ENCODE measurements at places on chromosomes 7 and 10. TPM values are rescaled to one million over a fixed set of nuclear protein-coding genes. Genes with fewer than 3 reads are reported as not detected.

DNA sequence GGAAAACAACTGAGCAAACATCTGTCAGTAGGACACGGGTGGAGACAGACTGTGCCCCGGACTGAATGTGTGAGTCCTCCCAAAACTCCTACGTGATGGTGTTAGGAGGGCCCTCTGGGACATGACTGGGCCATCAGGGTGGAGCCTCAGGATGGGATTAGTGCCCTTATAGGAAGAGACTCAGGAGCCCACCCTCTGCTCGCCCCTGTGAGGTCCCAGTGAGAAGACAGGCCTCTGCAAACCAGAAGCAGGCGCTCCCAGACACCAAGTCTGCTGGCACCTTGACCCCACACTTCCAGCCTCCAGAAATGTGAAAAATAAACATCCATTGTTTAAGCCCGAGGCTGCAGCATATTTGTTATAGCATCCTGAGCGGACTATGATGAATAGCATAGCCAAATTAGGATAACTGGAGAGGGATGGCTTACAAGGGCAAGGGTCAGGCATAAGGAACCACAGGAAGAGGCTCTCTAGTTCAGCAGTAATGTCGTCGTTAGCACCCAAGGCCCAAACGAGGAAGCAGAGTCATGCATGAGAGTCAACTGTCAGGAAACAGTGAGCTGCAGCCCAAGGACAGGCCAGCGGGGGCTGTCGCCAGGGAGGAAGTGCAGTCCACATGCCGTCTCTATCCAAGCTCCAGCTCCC, 50.6 kb downstream of the PTPRN2 start:
- no peak for DNase-seq
- H3K4me3 ChIP-seq, result no peak overlapping the region
- H3K27me3 ChIP-seq, result no peaks in the 10 kb centered on the region
- H3K4me1 ChIP-seq, result no peaks in the 10 kb centered on the region
- H3K27ac ChIP-seq, result no peak overlapping the region

DNA sequence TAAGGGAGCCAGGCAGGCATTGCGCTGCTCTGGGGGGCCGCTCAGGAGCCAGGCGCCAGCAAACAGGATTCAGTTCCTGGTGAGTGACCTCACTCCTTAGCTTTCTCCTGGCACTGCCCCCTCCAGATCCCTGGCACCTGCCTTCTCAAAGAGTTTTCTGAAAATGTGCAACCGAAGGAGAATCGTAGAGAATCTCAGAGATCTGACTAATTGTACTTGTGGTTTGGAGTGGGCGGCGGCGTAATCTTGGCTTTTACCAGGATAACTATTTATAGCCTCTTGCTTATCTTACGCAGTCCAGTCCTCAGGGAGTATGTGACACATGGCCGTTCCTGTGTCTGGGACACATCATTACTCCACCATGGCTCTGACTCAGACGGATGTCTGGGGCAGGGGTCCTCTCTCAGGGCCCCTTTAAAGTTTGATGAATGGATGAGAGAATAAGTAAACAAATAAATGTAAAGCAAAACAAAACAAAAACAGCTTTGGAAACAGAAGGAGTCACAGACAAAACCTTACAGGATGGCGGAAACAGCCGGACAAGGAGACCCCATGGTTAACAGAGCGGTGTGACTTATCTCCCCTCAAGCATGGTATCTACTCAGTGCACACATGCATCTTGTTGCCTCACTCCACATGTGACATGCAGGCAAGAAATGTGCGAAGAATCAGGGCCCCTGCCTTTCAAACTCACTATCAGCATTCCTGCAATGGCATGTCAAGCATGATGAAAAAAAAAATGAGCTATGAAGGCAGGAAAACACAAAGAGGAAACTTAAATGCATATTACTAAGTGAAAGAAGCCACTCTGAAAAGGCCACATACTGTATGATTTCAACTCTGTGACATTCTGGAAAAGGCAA, 99.7 kb downstream of the TNS3 start:
- no peak overlapping the region for H3K4me3 ChIP-seq
- H3K27ac ChIP-seq, result peak overlapping the region; percentile 30
- H3K36me3 ChIP-seq, result no peaks in the 10 kb centered on the region
- H3K27me3 ChIP-seq, result no peaks in the 10 kb centered on the region
- peaks cover 29% of the 10 kb centered on the region for H3K4me1 ChIP-seq

MBL2 gene
- total RNA-seq, result not detected

CYP26C1 gene
- total RNA-seq, result not detected

DNA sequence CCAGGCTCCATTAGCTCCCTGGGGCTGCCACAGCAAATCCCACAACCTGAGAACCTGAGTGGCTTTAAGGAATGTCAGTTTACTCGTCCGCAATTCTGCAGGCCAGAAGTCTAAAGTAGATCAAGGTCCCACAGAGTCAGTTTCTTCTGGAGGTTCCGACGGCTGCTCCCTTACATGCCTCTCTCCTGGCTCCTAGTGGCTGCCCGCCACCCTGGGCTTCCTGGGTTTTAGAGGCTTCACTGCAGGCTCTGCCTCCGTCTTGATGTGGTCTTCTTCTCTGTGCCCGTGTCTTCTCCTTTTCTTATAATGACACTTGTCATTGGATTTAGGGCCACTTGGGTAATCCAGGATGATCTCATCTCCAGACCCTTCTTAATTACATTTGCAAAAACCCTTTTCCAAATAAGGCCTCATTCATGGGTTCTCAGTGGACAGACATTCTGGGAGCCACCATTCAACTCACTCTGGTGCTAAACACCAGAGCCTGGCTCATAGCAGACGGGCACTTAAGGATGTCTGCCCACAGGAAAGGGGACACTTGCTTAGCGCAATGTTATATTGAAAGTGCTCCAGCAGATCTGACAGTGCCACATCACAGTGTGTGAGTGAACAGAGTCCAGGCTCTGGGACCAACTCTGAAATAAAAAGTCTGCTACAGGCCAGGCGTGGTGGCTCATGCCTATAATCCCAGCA, 77.6 kb downstream of the VWC2 start:
- H3K27ac ChIP-seq, result no peak overlapping the region
- H3K4me3 ChIP-seq, result no peak overlapping the region
- H3K4me1 ChIP-seq, result no peaks in the 10 kb centered on the region
- H3K36me3 ChIP-seq, result no peaks in the 10 kb centered on the region
- no peaks in the 10 kb centered on the region for H3K27me3 ChIP-seq

- H3K4me1 ChIP-seq, result no peaks in the 10 kb centered on the region
- no peak overlapping the region for H3K4me3 ChIP-seq
- no peaks in the 10 kb centered on the region for H3K27me3 ChIP-seq
- no peak for DNase-seq
Measured at GRCh38 chr10:111356571-111356970, 279.7 kb downstream of the ADRA2A start.

HKDC1 gene
- total RNA-seq, result 14.7 TPM

ZNF248 gene
- 8.2 TPM for total RNA-seq

IKZF1 gene
- 4.9 TPM for total RNA-seq

GRCh38 chr7:5200561-5201235, 10.7 kb downstream of the WIPI2 start:
- no peak for DNase-seq
- H3K4me1 ChIP-seq, result no peaks in the 10 kb centered on the region
- no peak overlapping the region for H3K4me3 ChIP-seq
- H3K27ac ChIP-seq, result no peak overlapping the region

DNA sequence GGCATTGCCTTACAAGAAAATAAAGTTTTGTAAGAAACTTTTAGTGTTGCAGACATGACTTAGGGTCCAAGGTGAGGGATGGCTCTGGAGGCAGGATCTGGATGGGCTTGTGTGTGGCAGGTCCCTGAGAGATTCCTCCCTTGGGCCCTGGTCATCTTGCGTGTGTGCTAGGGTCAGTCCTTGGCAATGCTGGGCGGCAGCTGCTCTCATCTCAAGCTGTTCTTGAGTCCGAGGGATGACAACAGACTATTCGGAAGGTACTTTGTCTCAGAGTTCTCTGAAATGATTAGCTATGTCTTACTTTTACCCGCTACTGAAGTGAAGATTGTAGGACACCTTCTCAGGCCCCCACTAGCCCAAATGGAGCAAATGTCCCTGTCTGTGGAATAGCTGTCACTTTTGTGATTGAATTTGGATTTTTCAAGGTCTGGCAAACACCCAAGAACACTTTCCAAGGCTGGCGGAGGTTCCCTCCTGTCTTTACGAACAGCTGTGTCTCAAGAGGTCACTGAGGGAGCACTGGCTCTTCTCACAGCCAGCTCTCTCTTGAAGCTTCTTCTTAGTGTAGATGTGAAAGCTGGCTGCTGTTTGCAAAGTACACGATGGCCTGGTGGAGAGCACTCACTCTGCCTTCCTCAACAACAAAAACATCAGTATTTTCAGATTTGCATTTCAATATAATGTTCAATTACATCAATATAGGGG, 253.6 kb downstream of the STK31 start:
- H3K36me3 ChIP-seq, result no peaks in the 10 kb centered on the region
- H3K4me1 ChIP-seq, result no peaks in the 10 kb centered on the region
- H3K27me3 ChIP-seq, result no peaks in the 10 kb centered on the region
- no peak overlapping the region for H3K4me3 ChIP-seq
- H3K27ac ChIP-seq, result no peak overlapping the region

GRCh38 chr10:7438196-7438986, 27.6 kb upstream of the SFMBT2 start:
- H3K27ac ChIP-seq, result no peak overlapping the region
- H3K4me3 ChIP-seq, result no peak overlapping the region
- no peaks in the 10 kb centered on the region for H3K27me3 ChIP-seq
- H3K36me3 ChIP-seq, result no peaks in the 10 kb centered on the region

- no peaks in the 10 kb centered on the region for H3K4me1 ChIP-seq
- no peaks in the 10 kb centered on the region for H3K36me3 ChIP-seq
- DNase-seq, result no peak
Measured at GRCh38 chr7:30584965-30585364, 9.7 kb upstream of the GARS1 start.

DNA sequence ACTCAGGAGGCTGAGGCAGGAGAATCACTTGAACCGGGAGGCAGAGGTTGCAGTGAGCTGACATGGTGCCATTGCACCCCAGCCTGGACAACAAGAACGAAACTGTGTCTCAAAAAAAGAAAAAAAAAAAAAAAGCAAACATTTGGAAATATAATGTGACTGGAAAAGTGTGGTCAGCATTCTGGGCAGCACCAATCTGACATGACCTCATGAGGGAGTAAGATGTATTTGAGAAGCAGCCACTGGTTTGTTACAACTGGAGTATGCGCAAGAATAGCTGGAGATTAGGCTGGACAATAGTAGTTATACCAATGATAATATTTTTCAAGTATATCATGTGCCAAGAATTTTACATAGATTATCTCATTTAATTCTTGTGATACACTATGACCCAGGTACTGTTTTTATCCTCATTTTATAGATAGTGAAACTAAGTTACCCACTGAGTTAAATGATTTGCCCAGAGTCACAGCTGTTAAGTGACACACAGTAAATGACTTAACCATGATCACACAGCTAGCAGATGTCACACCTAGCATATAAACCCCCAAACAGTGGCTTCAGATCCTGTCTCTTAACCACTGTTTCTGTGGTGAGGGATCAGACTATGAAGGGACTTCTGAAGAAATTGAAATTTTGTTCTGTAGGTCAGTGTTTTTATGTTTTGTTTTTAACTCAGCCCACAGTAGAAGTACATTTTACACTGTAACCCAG, 11.1 kb downstream of the MCU start:
- H3K27ac ChIP-seq, result no peak overlapping the region
- H3K36me3 ChIP-seq, result no peaks in the 10 kb centered on the region
- H3K4me3 ChIP-seq, result no peak overlapping the region
- DNase-seq, result no peak

ZNF3 gene
- 30.1 TPM for total RNA-seq

- H3K4me3 ChIP-seq, result no peak overlapping the region
- H3K27ac ChIP-seq, result no peak overlapping the region
- no peaks in the 10 kb centered on the region for H3K4me1 ChIP-seq
- H3K36me3 ChIP-seq, result no peaks in the 10 kb centered on the region
- DNase-seq, result no peak
Measured at GRCh38 chr10:74433595-74433956, 282.6 kb downstream of the ADK start.

GRCh38 chr7:80785961-80786536, 132.8 kb downstream of the SEMA3C start:
- H3K27ac ChIP-seq, result no peak overlapping the region
- no peaks in the 10 kb centered on the region for H3K27me3 ChIP-seq
- H3K4me1 ChIP-seq, result no peaks in the 10 kb centered on the region
- no peaks in the 10 kb centered on the region for H3K36me3 ChIP-seq

Measured in colonic mucosa (tissue), 4 donors.